ENCODE measurements at places on chromosomes 12 and 14.

DNA sequence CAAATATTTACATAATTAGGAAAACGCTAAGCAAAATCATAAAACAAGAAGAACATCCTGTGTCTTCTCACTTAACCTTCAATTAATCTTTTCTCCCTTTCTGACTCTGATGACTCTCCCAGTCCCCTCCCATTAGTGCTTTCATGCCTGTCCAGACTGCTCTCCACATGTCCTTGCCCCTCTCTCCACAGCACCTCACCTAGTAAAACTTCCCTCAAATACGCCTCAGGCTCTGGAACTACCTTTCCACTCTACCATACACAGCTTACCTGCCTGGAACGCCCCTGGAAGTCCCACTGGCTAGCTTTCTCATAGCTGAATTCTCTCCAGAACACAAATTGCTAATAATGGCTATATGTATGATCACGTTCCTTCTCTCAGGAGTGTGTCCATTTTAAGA, 44.7 kb downstream of the SLC5A8 start:
- DNase-seq, result no peak

DNA sequence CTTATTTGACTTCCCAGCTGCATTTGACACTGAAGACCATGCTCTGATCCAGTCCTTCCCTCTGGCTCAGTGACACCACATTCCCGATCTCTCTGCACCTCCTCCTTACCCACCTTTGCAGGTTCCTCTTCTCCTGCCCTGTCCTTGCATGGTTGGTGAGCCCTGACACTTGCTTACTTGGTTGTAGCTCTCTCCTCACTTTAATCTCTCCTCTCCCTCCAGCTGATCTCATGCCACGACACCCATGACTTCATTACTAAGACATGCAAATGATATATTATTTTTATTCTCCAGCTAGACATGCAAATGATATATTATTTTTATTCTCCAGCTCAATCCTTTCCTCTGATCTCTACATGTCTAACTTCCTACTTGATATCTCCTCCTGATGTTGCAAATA, at the start of gene SERPINA9:
Gene SERPINA9 (minus strand): TSS at position 175 of the 400 bp plus-strand sequence. CDS start 6,357 bp downstream, outside the sequence.
- no peak for DNase-seq

DNA sequence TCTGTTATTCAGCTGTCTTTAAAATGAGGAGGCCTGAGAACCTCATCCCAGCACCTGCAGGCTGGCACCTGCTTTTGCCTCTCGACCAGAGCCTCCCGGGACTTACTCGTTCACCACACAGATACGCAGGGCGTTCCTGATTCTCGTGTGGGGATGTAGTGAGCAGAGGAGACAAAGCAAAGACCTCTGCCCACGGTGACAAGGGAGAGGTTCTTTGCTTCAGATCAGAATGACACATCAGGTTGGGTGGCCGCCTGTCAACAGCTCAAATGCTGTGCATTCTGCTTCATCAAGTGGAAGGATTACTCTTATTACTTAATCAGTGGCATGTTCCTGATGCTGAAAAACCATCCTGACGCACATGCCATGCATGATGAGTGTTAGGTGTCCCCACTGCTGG, 24.4 kb downstream of the DEGS2 start:
- DNase-seq, result no peak

GRCh38 chr14:70183991-70184390, 4.8 kb downstream of the SLC8A3 start:
- DNase-seq, result no peak

DNA sequence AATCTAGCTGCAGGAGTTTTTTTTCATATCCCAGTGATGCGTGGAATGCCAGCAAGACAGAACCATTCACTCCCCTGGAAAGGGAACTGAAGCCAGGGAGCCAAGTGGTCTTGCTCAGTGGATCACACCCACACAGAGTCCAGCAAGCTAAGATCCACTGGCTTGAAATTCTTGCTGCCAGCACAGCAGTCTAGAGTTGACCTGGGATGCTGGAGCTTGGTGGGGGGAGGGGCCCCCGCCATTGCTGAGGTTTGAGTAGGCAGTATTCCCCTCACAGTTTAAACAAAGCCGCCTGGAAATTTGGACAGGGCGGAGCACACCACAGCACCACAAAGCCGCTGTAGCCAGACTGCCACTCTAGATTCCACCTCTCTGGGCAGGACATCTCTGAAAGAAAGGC, 86.9 kb upstream of the STXBP6 start:
- no peak for DNase-seq

GRCh38 chr14:44662250-44662891, 155.3 kb upstream of the FSCB start:
- DNase-seq, result no peak

- DNase-seq, result no peak
These were observed 370.2 kb downstream of the DPF3 start for GRCh38 chr14:72523424-72524294.

GRCh38 chr14:78758333-78758732, 588.2 kb downstream of the NRXN3 start:
- no peak for DNase-seq

GRCh38 chr12:47383942-47384341, 304.2 kb upstream of the AMIGO2 start:
- DNase-seq, result no peak

DNA sequence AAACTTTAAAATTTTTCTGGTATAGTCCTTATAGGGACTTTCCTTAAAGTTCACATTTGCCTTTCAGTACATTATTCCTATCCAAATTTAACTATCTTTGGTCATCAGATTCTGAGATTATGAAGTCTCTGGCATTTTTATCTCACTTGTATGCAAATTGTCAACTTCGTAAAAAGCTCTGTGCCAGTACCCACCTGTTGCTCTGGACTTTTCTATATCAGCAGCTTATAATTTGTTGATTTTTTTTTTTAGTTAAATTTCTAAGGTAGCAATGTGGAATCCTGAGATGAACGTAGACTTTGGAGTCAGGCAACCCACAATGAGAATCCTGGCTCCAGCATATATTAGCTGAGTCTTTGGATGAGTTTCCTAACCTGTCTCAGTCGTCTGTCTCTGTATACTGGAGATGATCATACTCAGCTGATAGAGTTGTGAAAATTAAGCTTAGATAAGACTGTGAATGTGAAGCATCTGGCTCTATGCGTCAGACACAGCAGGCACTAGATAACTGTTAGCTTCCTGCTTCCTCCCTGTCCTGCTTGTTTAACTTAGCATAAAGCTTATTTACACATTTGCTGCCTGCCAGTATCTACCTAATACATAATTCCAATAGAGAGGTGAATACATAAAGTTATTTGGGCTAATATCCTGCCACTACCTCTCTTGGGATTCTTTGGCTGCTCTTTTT, 59.8 kb downstream of the MARK3 start:
- no peak for DNase-seq

GRCh38 chr14:91317381-91318308, 73.1 kb upstream of the GPR68 start:
- DNase-seq, result no peak

DNA sequence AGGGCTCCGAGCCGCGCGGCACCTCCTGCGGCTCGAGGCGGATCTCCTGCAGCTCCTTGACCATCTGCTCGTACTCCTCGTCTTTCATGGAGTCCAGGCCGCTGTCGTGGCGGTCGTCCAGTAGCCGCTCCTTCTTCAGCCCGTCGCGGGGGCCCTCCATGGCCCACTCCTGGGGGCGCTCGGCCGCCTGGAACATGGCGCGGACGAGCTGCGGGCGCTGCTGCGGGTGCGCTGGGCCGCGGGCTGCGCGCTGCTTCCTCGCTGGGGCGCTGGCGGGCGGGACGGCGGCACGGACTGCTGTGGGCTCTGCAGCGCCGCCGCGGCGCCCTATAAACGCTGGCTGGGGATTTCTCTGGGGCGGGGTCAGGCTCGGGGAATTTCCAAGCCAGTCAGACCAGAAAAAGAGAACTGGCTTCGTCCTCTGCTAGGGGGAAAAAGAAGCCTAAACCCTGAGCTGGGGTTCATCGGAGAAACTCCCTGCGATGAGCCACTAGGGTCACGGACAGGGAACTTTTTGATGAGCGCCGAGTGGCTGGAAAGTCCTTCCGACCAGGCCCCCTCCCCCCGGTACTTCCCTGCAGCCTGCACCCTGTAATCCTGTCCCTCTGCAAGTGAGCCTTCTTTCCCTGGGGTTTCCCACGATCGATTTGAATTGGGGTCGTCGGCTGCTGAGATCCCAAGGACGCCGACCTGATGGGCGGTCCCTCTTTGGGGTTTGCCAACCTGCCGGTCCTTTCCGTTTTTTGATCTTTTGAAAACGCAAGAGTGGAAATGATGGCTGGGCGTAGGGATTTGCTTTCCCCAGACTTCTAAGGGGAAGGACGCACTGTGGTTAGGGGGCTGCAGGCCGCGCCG, at the start of gene NFKBIA:
Gene NFKBIA (minus strand): TSS at position 301 of the 855 bp plus-strand sequence. CDS start 105 bp downstream, at position 196.
- peak; percentile 68 for DNase-seq

GRCh38 chr12:25376407-25376806, 125.7 kb upstream of the KRAS start:
- DNase-seq, result no peak

GRCh38 chr12:49552014-49552413, 13.2 kb downstream of the KCNH3 start:
- DNase-seq, result no peak

DNA sequence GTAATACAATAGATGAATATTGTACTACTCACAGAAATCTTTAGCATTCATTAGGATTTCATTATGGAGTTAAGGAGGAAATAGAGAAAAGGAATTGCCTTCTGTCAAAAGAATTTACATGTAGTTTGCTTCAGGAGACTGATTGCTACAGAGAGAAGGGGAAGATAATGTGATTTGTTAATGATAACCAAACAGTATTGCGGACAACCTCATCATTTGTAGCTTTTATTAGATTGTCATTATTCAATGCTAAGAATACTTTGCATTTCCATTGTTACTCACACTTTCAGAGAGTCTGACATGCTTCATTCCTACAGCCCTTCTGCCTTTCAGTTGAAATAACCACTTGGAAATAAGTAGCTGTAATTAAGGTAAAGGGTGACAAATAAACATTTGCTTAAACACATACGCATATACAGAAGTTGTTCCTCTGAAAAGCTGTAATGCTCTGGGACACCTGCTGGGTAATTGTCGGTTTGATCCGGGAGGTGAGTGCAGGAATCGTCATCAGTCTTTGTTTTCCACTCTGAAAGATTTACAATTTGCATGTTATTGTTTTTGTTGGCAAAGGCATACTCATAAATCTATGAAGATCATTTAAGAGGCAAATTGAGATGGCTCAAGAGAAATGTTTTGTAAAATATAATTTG, 600.2 kb downstream of the TRHDE start:
- no peak for DNase-seq

GRCh38 chr12:24977711-24978110, 28.8 kb upstream of the BCAT1 start:
- no peak for DNase-seq

- DNase-seq, result no peak
These were observed 26.8 kb downstream of the FERMT2 start for GRCh38 chr14:52923902-52924575.

- no peak for DNase-seq
These were observed 194.1 kb upstream of the RASSF8 start for GRCh38 chr12:25764409-25764808.

DNA sequence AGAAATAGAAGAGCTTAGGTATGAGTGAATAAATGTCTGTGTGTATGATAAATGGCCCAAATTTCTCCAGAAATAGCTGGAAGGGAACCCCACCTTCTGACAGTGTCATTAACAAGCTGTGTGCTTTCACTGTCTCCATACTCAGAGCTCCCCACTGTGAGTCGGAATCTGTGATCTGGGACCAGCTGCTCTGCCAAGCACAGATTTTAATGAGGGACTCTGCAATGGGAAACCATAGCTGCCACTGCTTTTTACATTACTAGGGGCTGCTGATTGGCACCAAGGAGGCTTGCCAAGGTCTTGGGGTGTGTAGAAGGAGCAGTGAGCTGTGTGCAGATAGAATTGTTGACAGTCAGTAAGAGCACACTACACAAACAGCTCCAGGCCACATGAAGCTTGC, 244.2 kb upstream of the CCDC196 start:
- no peak for DNase-seq

GRCh38 chr12:11150832-11151231, 16.4 kb upstream of the TAS2R30 start:
- DNase-seq, result no peak

- DNase-seq, result no peak
These were observed 33.2 kb downstream of the AKAP3 start for GRCh38 chr12:4615667-4616066.

- no peak for DNase-seq
These were observed at the start of gene SLC25A47 for GRCh38 chr14:100323121-100323941. Gene SLC25A47, plus strand, starts transcription at chr14:100323339. Its CDS starts 76 bp downstream, at chr14:100323415.

DNA sequence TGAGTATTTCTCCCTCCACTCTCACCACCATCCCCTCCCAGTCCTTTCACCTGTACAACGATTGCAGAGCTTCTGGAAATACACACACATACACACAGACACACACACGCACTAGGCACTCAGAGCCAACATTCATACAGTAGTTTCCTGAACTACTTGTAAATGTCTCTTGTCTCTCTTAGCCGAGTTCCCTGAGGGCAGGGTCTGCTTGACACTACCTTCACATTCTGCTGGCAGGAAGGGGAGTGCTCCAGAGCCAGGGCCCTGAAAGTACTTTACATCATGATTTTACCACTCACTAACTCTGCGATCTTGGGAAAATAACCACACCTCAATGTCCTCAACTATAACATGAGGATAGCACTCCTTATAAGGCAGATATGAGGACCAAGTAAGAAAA, 82.7 kb downstream of the GAS2L3 start:
- no peak for DNase-seq

DNA sequence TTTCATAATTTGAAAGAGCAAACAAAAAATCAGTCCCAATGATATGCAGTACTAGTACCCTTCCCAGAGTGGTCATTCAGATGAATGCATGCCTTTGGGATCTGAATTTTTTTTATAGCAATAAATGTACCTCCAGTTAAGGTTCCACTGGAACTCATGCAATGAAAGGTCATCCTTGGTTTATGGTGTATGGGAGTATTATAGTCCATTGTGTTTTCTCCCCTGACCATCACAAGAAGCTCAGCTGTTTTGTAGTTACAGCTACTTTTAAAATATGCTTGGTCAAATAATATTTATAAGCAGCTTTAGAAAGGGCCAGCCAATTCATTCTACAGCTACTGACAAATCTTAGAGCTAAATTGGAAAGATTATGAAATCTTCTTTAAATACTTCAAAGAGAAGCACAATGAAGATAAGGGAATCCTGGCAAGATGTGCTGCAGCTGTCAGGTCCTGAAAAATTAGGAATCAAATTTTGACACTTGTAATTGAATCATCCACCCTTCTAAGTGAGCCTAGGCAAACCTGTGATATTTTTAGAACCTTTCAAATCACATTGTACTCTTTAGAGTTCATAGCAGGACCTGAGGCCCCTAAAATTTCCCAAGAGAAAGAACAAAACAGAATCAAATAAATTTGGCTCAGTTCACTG, 46.5 kb downstream of the IFT81 start:
- no peak for DNase-seq
